ENCODE measurements at places on chromosomes 13 and 19. TPM values are rescaled to one million over a fixed set of nuclear protein-coding genes. Genes with fewer than 3 reads are reported as not detected.

Gene CYP2F1
- not detected for total RNA-seq

DNA sequence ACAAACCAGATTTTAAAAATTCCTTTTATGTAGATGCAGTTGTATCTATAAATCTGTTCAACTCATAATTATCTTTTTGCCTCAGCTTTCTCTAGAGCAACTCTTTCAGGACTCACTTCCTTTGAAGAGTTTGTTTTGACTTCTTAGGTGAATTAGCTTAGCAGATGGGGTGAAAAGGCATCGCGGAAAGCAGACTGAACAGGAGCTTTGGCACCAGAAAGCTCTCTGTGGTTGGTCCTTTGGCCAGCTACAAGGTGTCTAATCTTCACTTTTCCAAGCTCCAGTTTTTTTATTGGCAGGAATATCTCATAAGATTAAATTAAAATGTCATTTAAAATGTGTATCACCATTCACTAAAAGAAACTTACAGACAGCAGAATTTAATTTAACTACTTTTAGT is 60.6 kb upstream of the KLF12 start:
- DNase-seq: no peak

DNA sequence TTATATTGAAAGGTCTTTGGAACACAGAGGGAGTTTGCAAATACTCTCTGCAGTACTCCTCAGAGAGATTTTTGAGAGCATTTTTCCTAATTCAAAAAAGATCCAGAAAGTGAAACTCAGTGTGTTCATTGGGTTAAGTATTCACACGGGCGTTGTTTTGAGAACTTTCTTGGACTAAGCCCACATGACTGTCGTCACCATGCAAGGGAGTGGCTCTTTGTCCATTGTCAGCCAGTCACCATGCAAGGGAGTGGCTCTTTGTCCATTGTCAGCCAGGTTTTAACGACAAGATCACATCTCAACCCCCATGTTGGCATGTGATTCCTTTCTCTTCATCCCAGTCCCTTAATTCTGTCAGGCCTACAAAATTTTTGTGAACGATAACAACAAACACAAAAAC is 81.2 kb upstream of the STK24 start:
- no peak for DNase-seq

Gene RPS28
- 298 TPM for total RNA-seq

DNA sequence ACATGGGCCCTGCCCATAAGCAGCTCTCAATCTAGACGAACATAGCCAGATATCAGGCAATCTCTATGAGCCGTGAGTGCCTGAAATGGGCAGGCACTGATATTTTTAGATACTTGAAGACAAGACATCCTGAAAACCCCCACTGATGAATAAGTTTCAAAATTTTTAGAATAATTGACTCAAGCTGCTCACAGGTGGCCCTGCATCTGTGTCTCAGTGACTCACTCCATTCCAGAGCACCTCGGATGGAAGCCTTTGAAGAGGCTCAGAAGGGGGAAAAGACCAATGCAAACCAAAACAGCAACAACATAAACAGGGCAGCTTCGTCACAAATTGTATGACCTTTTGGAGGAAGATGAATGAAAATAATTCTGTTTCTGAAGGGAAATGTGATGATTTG is 42.8 kb upstream of the SLC46A3 start:
- no peak for DNase-seq

DNA sequence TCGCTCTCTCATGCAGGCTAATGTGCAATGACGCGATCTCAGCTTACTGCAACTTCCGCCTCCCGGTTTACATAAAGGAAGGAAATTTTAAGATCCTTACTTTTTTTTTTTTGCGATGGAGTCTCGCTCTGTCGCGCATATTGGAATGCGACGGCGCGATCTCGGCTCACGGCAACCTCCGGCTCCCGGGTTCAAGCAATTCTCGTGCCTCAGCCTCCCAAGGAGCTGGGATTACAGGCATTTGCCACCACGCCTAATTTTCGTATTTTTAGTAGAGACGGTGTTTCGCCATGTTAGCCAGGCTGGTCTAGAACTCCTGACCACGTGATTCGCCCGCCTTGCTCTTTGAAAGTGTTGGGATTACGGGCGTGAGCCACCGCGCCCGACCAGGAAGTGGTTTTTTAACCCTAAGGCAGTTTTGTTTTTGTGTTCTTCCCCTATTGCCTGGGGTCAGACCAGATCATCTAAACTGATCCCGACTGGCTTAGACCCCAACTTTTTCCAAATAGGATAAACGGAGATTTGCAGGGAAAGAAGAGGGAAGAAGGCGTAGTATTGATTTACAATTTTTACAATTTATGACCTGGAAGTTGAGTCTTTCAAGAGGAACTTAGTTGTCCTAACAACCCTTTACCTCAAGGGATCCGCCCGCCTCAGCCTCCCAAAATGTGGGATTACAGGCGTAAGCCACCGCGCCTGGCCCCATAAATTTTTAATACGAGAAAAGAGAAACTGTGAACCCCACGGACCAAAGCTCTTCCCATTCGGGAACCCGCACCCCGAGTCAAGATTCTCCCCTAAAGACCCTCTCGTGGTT is 142.0 kb downstream of the ZNF737 start:
- no peak for DNase-seq
